Epithelial cell of proximal tubule (primary cell): ENCODE measurements at places on chromosomes 7 and 10.

DNA sequence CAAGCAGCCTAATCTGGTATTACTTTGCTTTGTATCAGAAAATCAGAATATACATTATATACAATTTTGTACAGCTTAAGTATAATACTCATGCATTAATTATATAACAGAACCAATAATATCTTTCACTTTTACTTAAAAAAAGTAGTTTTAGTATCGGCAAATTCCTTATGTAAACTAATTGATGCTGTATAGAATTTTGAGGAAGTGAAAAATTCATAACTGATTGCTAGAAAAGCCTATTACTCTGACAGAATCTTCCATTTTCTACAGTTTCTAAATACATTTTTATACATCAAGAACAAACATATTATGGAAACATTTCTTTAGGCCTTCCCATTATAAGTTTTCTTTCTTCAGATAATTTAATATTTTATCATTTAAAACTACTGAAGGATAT is 124.0 kb upstream of the GPR22 start:
- no peak for DNase-seq

DNA sequence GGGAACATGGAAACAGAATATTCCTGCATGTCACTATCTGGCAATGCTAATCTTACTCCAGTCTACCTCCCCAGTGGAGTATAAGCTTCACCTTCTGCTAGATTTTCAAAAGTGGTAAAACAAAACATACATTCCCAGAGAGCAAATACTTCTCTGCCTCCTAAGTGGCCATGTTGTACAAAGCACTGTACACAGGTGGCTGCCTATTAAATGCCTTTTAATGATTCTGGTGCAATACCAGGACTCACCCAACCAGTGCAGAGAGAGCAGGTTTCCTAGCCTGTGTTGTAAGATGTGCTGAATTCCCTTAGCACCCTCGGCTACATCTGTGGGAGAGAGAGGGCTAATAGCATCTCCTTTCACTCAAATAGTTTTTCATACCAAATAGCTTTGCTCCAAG is 684.3 kb upstream of the NRP1 start:
- no peak for DNase-seq

GRCh38 chr7:150425670-150426069 is 24.8 kb upstream of the GIMAP8 start:
- DNase-seq, result no peak

- DNase-seq, result no peak
These were observed 6.6 kb upstream of the INSIG1 start for GRCh38 chr7:155291045-155291530.

DNA sequence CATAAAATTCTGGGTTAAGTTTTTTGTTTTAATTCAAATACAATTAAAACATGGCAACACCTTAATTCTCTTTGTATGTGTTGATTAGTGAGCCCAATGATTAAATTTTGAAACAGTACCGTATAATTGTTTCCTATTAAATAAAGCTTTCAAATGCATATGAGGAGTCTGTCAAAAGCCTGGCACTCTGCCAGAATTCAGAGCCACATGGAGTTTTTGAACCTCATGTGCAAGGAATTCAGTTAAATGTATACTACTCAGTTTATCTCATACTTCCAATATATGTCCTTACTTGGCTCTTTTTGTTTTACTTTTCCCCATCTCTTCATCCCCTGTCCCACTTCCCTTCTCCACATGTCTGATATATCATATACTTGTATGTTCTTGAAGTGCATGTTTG is 165.6 kb upstream of the FAM3C start:
- no peak for DNase-seq

GRCh38 chr10:3548702-3549101 is 236.3 kb downstream of the KLF6 start:
- no peak for DNase-seq

DNA sequence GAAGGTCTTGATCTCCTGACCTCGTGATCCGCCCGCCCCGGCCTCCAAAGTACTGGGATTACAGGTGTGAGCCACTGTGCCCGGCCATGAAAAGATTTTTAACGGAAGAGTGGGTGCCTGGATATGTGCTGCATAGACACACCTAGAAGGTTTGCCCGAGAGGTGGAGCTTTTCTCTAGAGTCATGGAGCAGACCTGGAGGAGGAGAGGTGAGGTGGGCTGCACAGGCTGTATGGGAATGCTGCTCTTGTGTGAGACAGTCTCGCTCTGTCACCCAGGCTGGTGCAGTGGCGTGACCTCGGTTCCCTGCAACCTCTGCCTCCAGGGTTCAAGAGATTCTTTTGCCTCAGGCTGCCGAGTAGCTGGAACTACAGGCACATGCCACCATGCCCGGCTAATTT is 103.3 kb downstream of the ACTR3B start:
- DNase-seq, result no peak

- no peak for DNase-seq
These were observed 42.8 kb downstream of the AP5Z1 start for GRCh38 chr7:4818000-4818794.

GRCh38 chr10:12513775-12514673 is 164.7 kb downstream of the CAMK1D start:
- no peak for DNase-seq

- no peak for DNase-seq
These were observed 72.0 kb downstream of the FGFR2 start for GRCh38 chr10:121526135-121526790.

GRCh38 chr7:102069931-102070629 is 216.6 kb upstream of the SH2B2 start:
- no peak for DNase-seq

DNA sequence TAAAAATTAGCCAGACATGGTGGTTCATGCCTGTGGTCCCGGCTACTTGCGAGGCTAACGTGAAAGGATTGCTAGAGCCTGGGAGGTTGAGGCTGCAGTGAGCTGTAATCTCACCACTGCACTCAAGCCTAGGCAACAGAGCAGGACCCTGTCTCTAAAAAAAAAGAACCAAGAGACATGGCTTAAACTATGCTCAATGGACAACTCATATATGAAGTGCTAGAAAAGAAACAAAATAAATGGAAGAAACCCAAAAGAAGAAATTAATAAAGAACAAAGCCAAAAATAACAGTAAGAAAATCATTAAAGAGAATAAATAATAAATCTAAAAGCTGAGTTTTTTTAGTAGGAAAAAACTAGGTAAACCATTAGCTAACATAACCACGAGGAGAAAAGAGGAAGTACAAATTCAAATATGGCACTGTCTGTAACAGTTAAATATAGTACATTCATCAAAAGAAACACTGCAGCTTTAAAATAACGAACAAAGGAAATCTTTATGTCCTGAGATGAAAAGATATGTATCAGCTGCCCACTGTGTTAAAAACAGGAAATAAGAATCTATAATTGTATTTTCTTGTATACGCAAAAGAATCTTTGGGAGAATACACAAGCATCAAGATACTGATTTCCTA is 48.7 kb downstream of the UPF2 start:
- no peak for DNase-seq

GRCh38 chr10:119724593-119725516 is 995 bp upstream of the INPP5F start:
- peak; percentile 31 for DNase-seq

GRCh38 chr7:30831936-30832335 is 60.7 kb downstream of the MINDY4 start:
- DNase-seq, result no peak

GRCh38 chr10:24622781-24623301 is 100.8 kb downstream of the ARHGAP21 start:
- DNase-seq, result no peak

DNA sequence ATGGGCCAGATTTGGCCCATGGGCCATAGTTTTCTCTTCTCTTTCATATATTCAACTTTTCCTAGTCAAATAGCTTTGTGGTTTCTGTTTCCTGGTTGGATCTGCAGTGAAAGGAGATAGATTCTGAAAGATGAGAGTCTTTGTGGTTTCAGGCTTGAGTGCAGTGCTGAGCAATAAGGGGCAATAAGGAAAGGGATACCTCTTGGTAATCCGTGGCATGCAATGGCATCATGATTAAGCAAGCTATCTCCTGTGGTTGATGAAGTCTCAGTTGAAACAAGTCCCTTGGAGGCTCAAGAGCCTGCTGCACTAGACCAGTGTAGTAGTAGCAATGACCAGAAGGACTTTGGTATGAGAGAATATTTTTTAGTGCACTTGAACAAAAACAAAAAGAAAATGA is 187.7 kb upstream of the CNTNAP2 start:
- peak; percentile 52 for DNase-seq

DNA sequence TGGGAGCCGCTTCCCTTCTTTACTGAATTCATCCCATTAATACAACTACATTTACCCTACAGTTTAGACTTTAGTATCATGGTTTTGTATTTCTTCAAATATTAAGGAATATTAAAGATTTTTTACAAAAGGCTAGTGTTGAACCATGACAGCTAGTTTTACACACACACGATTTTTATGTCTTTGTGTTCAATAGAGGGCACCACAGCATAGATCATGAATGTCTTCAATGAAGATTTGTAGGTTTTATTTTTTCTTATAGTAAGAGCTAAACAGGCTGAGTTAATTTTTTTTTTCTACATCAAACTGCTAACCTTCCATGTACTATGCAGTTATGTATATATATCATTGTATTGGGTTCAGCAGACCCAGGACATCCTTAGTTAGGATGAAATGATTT is 76.9 kb downstream of the SNX10 start:
- DNase-seq, result no peak

- peak; percentile 18 for DNase-seq
These were observed 59.4 kb downstream of the EBLN1 start for GRCh38 chr10:22158426-22158825.

GRCh38 chr10:54796881-54797280 is 4.2 kb downstream of the PCDH15 start:
- no peak for DNase-seq

DNA sequence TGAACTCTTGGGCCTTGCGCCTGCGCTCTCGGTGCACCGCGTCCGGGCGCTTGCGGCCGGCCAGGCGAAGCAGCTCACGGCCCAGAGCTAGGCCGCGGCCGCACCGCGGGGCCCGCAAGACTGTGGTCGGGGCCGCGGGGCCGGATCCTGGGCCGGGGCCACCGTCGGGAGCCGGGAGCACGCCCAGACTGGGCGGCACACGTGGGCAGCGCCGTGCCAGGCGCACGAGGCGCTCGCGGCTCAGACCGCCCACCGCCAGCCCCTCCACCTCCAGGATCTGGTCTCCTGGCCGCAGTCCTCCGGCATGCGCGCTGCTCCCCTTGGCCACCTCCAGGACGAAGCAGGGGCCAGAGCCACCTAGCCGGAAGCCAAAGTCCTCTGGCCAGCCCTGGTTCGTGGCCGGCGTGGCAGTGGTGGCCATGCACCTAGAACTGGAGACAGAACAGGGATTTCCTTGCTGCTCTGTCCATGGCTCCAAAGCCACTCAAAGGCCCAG is at the start of gene GRID2IP:
GRID2IP (minus strand) TSS at position 446 of the 496 bp plus-strand sequence; CDS start at position 421, 25 bp downstream.
- DNase-seq, result no peak

- DNase-seq, result no peak
These were observed 87.8 kb downstream of the SPDYE5 start for GRCh38 chr7:75579899-75580298.

- DNase-seq, result no peak
These were observed 364.7 kb upstream of the NFE2L3 start for GRCh38 chr7:25787336-25787735.

DNA sequence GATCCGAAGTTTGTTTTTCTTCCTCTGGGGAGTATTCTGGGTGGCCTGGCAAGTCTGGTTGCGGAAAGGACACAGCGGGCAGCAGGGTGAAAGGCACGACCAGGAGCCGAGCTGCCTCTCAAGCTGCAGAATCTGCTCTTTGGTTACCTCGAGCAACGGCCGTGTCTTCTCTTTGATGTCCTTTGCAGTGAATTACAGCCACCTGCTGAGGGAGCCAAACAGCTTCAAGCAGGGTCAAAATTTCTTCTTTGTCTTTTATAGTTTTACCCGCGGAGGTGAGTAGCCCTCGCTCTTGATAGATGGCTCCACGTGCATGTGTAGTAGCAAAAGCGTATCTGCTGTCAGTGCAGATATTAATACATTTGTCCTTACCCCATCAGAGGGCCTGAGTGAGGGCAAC is 177.3 kb upstream of the MBL2 start:
- no peak for DNase-seq

- no peak for DNase-seq
These were observed 64.2 kb downstream of the CNNM2 start for GRCh38 chr10:102982296-102982695.

GRCh38 chr10:101495324-101495925 is 92.6 kb downstream of the POLL start:
- no peak for DNase-seq

- DNase-seq, result no peak
These were observed 148.8 kb upstream of the ZMIZ1 start for GRCh38 chr10:78920011-78920410.

- DNase-seq, result no peak
These were observed 16.9 kb downstream of the KCNMA1 start for GRCh38 chr10:77620731-77621130.

GRCh38 chr10:73480158-73480557 is 15.7 kb downstream of the PPP3CB start:
- no peak for DNase-seq

- no peak for DNase-seq
These were observed 244.4 kb upstream of the FZD1 start for GRCh38 chr7:91019686-91020385.

DNA sequence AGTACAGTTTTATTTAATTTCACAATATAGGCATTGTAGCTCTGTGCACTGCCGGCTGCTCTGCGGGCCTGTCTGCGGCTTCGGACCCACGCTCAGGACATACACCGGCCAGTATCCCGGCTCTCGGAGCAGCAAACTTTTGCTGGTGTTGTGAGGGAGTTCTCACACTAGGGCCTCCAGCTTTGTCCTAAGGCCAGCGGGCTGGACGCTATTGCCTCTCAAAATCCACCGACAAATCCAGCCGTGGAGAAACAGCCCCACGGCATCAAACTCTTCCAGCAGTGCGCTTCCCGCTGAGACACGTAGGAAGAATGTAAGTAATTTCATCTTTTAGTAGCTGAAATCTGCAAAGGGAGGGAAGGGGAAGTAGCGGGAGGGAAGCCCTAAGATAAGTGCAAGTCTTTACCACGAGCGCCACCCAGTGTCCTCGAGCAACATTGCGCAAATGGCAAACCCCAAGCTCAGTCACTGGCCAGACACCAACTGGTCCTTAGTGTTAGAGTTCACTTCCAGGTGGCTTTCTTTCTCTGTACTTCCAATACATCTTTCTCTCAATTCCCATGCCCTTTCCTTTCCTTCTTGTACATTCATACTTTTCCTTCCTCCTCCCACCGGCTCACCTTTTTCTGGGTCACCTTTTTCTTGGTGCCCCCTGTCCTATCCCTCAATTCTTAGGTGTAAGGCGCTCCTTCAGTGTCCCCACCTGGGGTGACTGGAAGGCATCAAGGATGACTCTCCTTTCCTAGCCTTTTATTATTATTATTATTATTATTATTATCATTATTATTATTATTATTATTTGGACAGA is 3.0 kb upstream of the DLX5 start:
- no peak for DNase-seq
